A673 (cell line): ENCODE measurements at places on chromosomes 1 and 21.

DNA sequence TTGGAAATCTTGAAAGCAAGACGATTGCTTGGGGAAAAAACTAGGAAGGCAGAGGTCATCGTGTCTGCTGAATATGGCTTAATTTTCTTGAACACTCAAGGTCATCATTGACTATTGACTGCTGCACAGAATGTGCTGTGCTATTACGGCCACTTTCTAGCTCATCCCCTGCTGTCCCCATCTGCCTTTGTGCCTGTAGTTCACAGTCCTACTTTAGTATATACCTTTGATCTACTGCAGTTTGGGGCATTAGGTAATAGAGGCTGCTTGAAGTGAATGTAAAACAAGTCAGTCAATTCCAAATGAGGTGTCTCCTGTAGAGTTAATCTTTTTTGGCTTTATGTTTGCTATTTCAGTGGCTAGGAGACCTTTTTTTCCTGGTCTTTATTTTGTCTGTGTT is 8.3 kb downstream of the RAB4A start:
- DNase-seq: no peak

GRCh38 chr1:204711103-204711946 is 25.8 kb upstream of the LRRN2 start:
- DNase-seq: no peak

DNA sequence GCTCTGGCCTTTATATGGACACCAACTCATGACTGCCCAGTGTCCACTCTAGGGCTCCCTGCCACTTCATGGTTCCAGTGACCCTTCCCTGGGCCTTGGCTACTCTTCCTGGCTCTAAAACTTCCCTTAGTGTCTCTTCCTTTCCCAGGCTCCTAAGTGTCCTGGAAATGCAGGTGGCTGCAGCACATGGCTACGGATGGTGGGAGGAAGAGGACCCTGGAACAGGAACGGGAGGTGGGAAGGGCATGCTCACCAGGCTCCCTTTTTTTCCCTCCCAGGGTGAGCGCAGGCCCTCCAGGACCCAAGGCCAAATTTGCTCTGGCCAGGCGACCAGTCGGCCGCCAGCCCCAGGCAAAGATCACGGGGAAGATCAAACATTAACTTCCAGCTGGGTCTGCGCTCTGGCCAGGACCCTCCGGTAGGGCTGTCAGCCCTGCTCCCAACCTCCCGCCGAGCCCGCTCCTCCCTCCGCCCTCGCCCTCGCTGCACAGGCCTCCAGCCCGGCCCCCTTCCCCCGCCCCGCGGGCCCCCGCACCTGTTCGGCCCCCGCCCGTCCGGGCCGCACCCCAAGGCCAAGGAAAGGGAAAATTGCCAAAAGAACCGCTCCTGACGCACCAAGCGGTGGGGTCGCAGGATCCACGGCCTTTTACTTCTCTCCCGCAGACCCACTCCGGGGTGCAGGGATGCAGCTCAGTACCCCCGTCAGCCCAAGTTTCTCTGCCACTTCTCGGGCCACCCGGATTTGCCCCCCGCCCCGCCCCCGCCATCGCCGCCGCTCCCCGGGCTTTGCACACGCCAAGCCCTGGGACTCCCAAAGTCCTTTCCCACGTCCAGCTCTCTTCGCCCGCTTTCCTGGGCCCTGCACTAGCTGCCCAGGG is 894 bp downstream of the TCEA3 start:
- DNase-seq: no peak

DNA sequence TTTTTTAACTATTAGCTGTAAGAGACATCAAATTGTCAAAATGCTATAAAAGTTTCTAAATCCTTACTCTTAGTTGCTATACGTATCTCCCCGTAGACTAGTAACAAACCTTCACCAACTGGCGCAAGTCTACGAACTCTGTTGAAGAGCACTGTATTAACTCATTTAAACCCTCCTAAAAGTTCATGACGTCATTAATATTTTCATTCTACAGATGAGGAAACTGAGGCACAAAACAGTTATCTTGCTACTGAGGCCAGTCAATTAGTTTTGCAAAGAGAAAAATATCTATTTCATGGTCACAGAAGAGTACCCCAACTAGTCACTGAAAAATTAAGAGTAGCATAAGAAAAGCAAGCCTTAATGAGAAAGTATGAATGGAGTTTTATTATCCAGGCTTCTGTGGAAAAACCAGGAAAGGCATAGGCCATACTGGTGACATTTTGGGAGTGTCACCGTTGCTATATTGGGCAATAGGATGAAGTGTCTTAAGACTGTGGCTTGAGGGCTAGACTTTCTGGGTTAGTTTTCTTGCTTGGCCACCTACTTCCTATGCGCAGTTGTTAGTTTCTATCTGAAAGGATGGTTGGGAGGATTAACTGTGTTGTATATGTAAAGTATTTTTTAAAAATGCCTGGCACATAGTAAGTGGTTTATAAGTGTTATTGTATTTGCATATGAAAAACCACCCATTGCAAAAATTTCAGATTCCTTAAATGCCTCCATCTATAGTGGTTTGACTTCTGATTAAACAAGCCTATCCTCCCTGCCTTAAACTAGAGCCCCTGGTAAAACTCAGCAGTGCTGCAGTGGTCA is 52.4 kb upstream of the SYT14 start:
- DNase-seq: no peak

GRCh38 chr1:156489166-156489934 is 11.2 kb downstream of the MEF2D start:
- peak; percentile 23 for DNase-seq

DNA sequence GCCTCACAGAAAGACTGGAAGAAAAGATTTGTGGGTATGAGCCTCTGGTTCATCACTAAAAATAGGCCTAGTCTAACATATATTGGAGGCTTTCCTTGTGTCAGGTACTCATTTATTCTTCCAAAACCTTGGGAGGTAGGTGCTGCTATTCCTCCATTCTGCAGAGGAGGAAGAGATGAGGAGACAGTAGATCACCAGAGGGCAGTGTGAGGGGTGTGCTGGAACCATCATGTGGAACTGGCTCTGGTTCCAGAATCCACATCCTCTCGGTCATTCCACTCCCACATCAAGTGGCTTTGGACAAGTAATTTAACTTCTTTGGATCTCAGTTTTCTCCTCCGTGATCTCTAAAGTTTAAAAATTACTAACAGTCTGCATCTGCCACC is 7.4 kb upstream of the INKA2 start:
- no peak for DNase-seq

GRCh38 chr1:151988405-151988923 is 5.2 kb downstream of the S100A10 start:
- DNase-seq: peak; percentile 93

GRCh38 chr1:198158735-198159589 is 2.2 kb downstream of the NEK7 start:
- DNase-seq: peak; percentile 95

DNA sequence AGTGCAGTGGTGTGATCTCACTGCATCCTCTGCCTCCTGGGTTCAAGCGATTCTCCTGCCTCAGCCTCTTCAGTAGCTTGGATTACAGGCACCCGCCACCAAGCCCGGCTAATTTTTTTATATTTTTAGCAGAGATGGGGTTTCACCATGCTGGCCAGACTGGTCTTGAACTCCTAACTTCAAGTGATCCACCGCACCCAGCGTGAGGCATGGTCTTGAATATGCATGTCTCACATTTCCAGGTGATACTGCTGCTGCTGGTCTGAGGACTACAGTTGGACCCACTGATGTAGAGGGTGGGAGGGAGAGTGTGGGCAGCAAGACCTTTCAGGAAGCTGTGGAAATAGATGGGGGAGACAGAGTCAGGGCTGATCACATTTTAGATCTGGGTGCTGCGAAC is 21.9 kb upstream of the ASAP3 start:
- no peak for DNase-seq

- DNase-seq: peak; percentile 21
These were observed 448.1 kb upstream of the B3GALT2 start for GRCh38 chr1:193634470-193634869.

DNA sequence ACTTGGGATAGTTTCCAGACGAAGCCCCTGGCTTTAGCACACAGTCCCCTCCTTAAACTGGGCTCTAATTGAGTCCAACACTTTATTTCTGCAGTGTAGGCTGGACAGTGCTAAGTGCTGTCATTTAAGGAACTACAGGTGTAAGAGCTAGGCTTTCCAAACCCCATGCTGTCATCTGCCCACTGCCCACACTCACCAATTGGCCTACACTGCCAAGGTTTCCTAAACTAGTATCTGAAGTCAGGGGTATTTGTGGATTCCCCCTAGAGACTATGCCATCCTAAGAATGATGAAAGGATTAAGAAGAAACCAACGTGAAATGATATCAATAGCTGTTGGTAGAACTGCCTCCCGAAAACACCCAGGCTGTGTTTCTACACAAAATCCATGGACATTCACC is 160.9 kb downstream of the TBX15 start:
- DNase-seq: no peak

DNA sequence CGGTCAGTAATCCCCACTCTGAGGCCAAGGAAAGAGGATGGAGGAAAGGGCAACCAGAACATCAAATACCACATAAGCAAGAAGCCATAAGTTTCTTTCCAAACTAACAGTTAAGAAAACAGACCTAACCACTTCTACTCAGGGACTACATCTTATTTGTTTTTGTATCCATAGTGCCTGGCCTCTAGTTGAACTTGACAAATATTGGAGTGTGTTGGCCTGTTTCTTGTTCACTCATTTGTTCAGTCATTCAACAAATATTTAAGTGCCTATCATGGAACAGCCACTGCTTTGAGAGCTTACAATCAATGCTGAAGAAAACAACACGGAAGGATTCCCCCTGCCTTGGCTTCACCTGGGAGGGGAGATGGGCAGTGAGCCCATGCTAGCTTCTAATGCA is 69.7 kb downstream of the ST6GALNAC3 start:
- DNase-seq: no peak

GRCh38 chr1:220272841-220273090 is 513 bp upstream of the RAB3GAP2 start:
- no peak for DNase-seq

- DNase-seq: no peak
These were observed 24.4 kb downstream of the ADAM30 start for GRCh38 chr1:119871881-119872280.

- no peak for DNase-seq
These were observed 166.9 kb upstream of the NFIA start for GRCh38 chr1:60915441-60915840.

DNA sequence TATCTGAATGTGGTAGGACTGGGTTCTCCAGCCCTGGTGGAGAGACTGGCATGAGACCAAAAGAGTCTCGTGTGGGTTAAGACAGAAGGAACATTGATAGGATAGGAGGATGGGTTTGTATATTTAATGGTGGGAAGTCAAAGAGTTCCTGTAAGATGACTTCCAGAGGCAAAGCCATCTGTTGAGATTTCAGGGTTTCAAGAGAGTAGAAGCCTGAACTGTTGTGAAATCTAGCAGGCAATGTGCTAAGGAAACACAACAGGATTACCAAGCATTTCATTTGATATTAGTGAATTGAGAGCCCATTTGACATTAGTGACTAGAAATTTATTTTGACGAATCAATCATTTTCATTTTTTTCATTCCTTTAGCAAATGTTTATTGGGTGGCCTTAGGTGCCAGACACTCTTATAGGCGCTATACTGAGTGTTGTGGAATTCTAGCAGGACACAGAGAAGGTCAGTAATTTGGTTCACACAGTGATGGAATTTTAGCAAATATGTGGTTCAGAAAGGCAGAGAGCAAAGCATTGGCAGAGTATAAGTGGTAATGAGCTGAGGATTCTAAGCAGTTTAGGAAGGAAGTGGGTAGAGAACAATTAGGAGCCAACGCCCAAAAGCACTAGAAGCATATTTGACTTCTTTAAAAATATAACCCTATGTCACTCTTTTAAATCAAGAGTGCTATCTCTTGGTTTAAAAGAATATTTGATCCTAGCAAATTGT is 149.3 kb downstream of the AK5 start:
- peak; percentile 34 for DNase-seq

- no peak for DNase-seq
These were observed 103.5 kb downstream of the NPHP4 start for GRCh38 chr1:5888606-5889211.

- DNase-seq: peak; percentile 88
These were observed 20.1 kb upstream of the COL16A1 start for GRCh38 chr1:31723828-31724359.

GRCh38 chr1:64594446-64594845 is 124.5 kb downstream of the CACHD1 start:
- DNase-seq: no peak

- DNase-seq: no peak
These were observed 13.5 kb downstream of the GORAB start for GRCh38 chr1:170545476-170545875.

- DNase-seq: no peak
These were observed 23.3 kb upstream of the SRSF10 start for GRCh38 chr1:24003331-24003972.

GRCh38 chr1:175554586-175554985 is 188.8 kb downstream of the TNR start:
- DNase-seq: no peak

- peak; percentile 35 for DNase-seq
These were observed 14.5 kb downstream of the BRINP2 start for GRCh38 chr1:177185209-177185608.

DNA sequence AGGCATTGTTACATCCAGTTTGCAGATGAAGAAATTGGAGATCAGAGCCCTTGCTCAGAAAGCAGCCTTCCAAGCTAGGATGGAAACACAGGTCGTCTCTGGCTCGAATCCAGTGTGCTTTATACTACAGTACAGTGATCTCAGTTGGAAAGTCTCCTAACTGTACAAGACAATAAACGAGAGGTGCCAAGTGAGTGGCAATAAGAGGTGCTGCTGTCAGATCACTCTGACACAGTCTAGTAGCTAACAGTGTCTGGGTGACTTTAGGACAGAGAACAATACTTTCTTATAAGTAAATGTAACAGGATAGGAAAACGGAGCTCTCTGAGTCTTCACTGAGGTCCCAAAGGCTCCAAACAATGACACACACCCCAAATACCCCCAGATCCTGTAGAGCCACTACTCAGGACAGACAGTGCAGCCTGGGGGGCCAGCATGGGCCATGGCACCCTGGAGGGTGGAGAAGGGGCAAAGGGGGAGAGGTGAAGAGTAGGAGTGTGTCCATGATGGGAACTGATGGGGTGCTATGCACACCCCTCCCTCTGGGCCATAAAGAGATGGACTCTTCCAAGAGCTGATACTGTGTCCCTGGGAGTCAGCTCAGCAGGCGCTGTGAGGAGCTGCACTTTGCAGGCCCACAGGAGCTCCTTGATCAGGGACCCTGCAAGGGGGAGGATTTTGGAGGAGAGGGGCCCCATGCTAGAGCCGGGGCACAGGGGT is 3.3 kb downstream of the SH3BGR start:
- DNase-seq: no peak

DNA sequence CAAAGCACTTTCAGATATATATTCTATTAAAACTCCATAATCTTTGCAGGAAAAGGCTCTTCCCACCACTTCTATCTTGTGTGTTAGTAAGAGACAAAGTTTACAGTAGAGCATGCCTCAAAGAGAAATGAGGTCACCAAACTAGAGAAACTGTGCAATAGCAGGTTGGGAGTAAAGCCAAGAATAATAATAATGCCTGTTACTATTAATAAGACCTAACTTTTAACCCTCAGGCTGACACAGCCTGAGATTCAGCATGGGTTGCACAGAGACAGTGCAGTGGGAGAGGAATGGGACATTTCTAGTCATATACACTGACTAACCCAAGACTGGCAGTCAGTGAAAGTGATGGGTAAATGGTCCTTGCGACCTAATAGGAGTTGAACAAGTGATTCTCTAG is 320.2 kb upstream of the NFIA start:
- no peak for DNase-seq
